Dorsolateral prefrontal cortex (tissue), 122 donors: ENCODE measurements at places on chromosomes 5 and 9. TPM values are rescaled to one million over a fixed set of nuclear protein-coding genes. Genes with fewer than 3 reads are reported as not detected.

- DNase-seq: no peak
Measured at GRCh38 chr5:78293851-78294247, 649 bp downstream of the AP3B1 start.

DNA sequence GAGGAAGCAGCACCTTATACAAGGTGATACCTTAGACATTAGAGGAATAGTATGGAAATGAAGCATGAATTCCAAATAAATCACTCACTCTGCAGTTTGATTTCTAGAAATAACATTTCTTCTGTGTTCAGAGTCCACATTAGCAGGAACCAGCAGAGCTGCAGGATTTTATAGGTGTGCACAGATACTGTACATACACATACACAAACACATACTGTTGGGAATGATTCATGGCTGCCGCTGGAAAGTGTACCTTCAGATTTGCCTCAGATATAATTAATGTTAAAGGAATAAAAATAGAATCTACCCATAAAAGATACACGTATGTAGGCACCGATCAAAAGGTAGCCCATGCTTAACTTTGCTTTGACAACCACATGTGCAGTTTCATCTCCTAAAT is 578.1 kb downstream of the CSNK1G3 start:
- DNase-seq: no peak

- DNase-seq: no peak
Measured at GRCh38 chr5:62812621-62813255, 234.1 kb downstream of the LRRC70 start.

- no peak for DNase-seq
Measured at GRCh38 chr5:947626-948471, 55.2 kb downstream of the TRIP13 start.

DNA sequence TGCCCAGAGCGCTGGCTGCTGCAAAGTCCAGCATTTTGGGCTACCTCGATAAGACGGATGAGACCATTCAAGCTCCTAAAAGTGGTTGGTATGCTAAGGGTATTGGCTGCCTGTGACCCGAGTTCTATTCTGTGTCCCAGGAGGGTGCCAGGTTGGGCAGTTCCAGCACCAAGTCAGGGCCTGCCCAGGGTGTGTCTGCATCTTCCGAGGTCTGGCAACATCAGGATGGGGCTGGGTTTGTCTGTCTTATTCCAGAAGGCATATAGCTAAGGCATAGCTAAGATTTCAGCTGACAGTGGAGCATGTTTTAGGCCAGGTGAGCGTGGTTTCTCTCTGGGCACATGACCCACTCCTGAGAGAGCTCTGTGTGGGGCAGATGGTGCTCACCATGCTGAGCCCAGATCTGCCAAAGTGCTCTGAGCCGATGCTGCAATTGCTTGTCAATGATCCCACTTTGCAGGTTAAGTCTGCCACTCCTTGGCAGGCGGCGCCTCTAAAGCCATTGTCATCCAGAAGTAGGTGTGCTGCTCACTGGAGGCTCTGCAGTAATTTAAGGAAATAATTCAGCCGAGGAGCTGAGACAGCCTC is 7.8 kb downstream of the SLC9A3 start:
- DNase-seq: peak; percentile 66

- DNase-seq: no peak
Measured at GRCh38 chr9:121499427-121500164, at the start of gene GGTA1. Gene GGTA1, minus strand, starts transcription at chr9:121499844. Its CDS starts 31,922 bp downstream, at chr9:121467922.

DNA sequence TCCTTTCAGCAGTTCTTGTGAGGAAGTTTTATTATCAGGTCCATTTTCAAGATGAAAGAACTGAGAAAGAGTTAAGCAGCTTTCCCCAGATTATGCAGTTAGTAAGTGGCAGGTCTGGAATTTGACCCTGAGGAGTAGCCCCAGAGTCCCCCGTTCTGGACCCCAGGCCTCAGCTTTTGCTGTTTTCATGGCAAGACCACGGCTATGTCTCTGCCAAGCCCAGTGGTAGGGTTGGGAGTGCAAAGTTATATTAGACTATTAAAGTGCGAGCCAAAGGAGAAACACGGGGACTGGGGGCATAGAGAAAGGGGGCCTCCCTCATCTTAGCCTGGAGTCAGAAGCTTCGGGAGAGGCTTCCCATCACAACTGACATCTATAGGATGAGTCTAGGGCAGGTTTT is 19.3 kb upstream of the ORM1 start:
- DNase-seq: no peak

GRCh38 chr5:150623152-150623877 is 17.1 kb upstream of the SYNPO start:
- DNase-seq: no peak

GRCh38 chr9:86096386-86096785 is 3.0 kb downstream of the GOLM1 start:
- DNase-seq: no peak

Gene CCL19
- total RNA-seq: 2.4 TPM

Gene FOXD4L4
- total RNA-seq: 5.2 TPM

Gene CDH6
- 18.7 TPM for total RNA-seq
